ENCODE measurements at places on chromosomes 5 and 9.

DNA sequence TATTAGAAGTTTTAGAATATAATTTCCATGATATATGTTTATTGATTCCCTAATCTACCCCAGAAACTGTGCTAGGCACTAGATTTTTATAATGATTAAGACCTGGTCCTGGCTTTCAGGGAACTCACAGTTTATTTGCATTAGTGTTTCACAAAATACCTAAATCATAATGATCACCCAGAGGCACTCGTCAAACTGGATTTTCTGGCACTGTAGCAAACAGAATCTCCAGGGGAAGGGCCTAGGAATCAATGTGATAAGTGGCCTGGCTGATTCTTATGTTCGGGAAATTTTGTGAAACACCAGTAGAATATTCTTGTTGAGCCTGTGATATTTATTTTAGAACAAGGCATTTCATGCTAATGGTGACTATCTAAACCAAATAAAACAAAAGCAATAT lies 37.4 kb upstream of the SRP19 start:
- no peak for DNase-seq

GRCh38 chr5:110086658-110087388 lies 397.1 kb downstream of the MAN2A1 start:
- DNase-seq, result no peak

GRCh38 chr9:110276781-110277180 lies 20.5 kb upstream of the TXN start:
- DNase-seq, result no peak

DNA sequence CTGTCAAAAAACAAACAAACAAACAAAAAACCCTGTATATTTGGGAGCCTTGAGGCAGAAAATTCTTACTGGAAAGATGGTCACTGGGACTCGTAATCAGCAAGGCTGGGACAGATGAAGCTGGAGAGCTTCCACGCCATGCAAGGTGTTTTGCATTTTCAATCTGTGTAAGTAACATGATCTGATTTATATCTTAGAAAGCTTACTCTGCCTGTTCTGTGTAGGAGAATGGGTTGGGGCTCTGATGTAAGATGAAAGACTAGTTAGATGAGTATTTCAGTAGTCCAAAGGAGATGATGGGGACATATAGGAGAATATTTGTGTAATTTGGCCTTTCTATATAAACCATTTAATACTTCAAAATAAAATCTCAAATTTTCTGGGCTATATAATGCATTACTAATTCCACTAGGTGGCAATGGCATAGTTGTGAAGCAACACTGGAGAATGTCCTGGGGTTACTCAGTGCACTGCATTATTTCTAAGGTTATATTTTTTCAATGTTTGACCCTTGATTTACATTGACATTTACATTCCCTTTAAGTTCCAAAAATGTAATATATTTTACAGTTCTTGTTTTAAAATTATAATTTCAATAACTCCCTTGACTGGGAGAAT lies 21.9 kb upstream of the FSD1L start:
- no peak for DNase-seq

- DNase-seq, result no peak
These were observed 13.6 kb upstream of the CFAP157 start for GRCh38 chr9:127693143-127693542.

GRCh38 chr9:95623640-95624039 lies 106.9 kb upstream of the PTCH1 start:
- no peak for DNase-seq
